ENCODE measurements at places on chromosomes 3 and 15.

DNA sequence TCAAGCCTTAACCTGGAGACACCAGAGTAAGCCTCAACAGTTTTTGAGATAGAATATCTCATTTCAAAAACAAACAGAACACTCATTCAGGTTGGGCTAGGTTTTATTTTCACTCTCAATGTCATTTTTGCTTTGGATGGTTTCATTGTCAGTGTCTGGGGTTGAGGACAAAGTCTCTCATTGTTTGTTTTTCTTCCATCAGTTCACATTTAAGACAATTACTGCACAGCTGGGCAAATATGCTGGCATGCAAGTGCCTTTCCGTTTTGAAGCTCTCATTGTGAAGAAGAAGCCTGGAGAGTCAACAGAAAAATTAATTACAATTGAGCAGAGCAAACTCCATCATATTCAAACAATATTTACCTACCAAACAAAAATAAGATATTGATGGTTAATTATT is 1050.0 kb downstream of the TBL1XR1 start:
- DNase-seq: peak; percentile 99

DNA sequence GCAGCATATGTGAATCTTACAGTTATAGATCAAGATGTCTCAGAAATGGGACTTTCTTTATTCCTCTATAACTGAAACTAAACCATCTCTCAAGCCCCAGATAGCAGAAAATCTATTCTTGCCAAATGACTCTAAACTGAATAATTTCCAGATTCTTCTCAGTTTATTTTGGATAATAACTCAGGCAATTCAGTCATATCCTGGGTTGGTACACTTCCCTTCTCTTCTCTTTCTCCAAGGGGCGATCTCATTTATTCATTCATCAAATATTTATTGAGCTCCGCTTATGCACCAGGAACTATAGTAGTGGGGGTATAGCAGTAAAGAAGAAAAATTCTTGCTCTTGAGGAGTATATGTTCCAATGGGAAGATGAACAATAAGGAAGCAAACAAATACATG is 13.5 kb upstream of the PCOLCE2 start:
- DNase-seq: no peak

GRCh38 chr3:69770976-69771634 is 31.8 kb downstream of the MITF start:
- no peak for DNase-seq

- DNase-seq: no peak
Observed at GRCh38 chr3:105730801-105731354, 137.9 kb downstream of the CBLB start.

- DNase-seq: no peak
Observed at GRCh38 chr15:38479266-38479665, 25.3 kb downstream of the FAM98B start.

- DNase-seq: no peak
Observed at GRCh38 chr3:28151207-28151550, 90.2 kb upstream of the CMC1 start.

DNA sequence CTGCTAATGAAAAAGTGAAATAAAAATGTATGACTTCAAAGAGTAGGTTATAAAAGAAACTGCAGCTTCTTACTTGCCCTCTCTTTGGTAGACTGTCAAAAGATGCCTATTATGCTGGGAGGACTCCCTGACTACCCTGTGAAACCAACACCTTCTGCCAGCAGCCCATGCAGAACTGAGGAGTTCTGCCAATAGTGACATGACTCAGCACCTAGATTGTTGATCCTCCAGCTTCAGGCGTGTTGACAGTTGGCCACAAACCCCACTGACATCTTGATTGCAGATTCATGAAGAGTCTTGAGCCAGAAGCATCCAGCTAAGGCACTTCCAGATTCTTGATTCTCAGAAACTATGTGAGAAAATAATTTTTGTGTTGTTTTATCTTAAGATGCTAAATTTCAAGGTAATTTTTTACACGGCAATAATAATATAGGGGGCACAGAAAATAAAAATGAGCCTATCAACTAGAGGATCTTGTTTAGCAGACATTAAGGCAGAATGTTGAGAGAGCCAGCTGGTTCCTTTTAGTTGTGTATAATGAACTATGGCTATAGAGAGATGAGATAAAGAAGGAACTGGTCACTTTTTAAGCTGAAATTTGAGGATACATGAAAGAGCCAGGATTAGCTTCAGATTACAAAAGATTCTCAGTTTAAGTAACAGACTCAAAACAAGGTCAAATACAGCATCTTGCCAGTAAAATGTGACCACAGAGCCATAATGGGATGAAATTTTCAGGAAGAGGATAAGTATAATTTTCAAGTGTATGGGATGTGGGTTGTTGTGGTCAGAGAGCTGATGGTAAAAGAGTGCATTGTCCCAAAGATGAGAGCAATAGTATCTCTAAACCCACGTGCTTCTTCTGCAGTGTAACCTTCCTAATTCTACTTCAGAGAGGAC is 588.7 kb upstream of the CBLB start:
- DNase-seq: no peak

- no peak for DNase-seq
Observed at GRCh38 chr15:32951736-32952464, 234.1 kb downstream of the GREM1 start.

- no peak for DNase-seq
Observed at GRCh38 chr15:44308415-44308814, 19.9 kb downstream of the GOLM2 start.

GRCh38 chr3:133038089-133038730 is at the start of gene TMEM108:
TSS of gene TMEM108 (plus strand) at chr3:133038391.
- DNase-seq: peak; percentile 99

GRCh38 chr15:40300771-40301170 is 7.0 kb downstream of the PLCB2 start:
- DNase-seq: no peak

GRCh38 chr3:183775781-183776180 is 49.6 kb downstream of the MAP6D1 start:
- no peak for DNase-seq

- peak; percentile 38 for DNase-seq
Observed at GRCh38 chr3:170809007-170809974, 60.7 kb downstream of the RPL22L1 start.

GRCh38 chr3:192888190-192888589 is 29.5 kb downstream of the MB21D2 start:
- no peak for DNase-seq

DNA sequence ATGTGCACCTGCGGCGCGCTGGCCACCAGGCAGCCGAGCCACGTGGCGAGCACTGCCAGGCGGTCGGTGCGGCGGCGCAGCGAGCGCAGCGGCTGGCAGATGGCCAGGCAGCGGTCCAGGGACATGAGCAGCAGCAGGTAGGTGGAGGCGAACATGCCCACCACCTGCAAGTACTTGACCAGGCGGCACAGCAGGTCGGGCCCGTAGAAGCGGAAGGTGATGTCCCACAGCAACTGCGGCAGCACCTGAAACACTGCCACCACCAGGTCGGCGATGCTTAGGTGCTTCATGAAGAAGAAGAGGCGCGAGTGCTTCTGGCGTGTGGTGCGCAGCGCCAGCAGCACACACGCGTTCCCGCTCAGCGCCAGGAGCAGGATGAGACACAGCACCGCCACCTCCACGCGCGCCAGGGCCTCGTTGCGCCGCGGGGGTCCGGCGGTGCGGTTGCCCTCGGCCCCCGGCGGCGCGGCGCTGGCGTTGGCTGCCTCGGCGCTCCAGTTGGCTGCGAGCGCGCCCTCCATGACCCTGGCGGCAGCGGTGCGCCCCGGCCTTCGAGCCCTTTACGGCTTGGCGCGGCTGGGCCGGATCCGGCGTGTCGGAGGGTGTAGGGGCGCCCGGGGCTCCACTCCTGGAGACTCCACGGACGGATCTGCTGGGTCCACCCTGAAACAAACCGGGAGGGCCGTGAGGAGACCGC is 1.6 kb downstream of the OXTR start:
- DNase-seq: peak; percentile 73

DNA sequence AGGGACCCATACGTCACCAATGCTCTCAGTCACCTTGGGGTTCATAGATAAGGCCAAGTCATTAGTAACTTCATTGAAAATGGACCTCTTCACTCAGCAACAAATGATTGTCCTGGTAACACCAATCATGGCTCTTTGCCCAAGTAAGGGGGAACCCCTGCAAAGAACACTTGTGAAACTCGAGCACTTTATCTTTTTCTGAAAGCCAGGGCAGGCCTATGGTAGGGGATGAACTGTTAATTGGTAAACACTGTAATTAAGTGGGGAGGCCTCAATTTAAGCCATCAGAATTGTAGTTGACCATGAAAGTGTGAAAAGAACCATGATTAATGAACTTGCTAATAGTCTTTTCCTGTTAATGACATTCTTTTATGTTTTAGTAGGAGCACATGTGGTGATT is 73.3 kb downstream of the ABHD5 start:
- no peak for DNase-seq

DNA sequence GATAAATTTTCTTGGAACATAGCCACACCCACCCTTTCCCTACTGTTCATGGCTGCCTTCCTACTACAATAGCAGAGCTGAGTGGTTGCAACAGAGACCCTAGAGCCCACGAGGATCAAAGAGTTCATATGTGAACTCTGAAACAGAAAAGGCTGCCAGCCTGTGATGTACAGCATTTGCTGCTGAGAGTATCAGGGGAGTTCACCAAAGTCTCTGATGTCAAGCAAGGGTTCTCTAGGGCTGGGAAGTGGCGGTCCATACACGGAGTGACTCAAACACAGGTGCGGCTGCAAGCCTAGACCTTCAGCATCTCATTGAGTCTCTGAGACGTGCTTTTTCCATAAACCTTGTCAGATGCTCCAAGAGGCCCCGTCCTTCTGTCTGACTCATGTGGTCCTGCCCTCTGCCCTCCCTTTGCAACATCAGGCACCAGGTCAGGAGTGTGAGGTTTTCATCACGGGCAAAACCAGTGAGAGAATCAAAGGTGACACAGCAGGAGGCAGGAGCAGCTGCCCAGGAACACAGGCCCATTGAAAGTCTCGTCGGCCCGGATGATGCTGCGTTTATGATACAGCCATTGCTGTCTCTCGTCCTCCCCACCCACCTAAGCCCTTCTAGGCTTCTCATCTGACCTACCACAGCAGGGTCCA is 42.9 kb downstream of the PCSK6 start:
- no peak for DNase-seq

DNA sequence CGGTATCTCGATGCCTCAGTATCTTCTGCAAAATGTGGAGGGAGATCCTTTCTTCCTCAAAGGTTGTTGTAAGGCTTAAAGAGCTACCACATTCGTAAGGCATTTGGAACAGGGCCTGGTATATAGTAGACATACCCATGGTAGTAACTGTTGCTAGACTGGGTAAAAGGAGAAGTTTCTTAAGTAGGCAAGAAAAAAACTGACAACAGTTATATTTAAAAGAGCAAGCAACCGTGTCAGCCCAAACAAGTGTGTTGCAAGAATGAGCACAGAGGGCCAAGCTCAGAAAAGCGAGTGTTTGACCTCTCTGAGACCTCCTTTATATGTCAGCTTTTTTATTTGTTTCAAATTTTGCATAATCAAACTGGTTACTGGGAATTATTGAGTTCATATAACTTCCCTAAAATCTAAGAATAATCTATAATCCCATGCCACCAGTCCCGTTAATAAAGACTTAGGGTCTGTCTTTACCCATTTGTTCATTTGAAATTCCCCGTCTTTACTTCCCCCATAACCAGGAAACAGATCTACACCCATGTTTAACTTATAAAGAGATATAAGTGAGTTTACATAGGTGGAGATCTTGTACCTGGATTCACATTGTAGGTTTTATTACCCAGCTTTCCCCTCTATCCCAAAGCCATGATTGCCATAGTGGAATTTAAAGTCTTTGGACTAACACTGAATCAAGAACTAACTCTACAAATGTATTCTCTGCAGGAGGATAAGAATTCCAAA is 7.3 kb downstream of the B3GNT5 start:
- no peak for DNase-seq

DNA sequence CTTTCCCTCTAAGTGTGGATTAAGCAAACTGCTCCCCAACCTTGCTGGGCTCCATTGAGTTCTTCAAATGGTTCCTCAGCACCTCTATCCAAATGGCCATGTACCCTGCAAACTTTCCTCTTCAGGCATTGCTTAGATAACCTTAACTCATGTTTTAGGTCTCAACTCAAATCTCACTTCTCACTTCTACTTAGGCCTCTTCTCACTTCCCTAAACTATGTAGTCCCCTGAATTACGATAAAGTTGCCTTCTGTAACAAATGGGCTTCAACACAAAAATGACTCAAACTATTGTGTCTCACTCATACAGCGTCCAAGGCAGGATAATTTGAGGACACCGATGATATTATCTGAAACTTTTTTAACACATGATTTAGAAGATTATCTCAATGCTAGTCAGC is 62.4 kb upstream of the STAC start:
- DNase-seq: no peak

GRCh38 chr3:21954709-21955108 is 203.7 kb upstream of the ZNF385D start:
- no peak for DNase-seq

GRCh38 chr15:37898362-37898761 is 36.1 kb upstream of the TMCO5A start:
- DNase-seq: no peak

- DNase-seq: no peak
Observed at GRCh38 chr3:138066383-138066782, 49.0 kb downstream of the DZIP1L start.

DNA sequence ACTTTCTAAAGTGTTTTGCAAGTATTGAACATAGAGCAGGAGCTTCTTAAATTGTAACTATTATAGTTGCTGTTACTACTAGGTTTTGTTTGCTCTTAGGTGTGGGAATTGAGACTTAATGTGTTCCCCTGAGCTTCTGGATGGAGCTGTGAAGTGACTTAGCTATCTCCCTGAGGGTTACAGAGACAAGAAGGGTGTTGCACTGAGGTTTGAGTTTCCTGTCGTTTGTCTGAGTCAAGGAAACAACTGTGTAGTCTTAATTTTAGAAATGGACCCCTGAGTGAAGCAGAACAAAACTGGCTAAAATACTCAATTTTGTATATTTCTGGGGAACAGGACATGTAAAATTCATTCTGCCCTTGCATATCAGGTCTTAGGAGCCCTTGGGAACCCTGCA is 20.4 kb downstream of the TTC21A start:
- no peak for DNase-seq

- no peak for DNase-seq
Observed at GRCh38 chr3:177250151-177250550, 52.9 kb upstream of the TBL1XR1 start.

- no peak for DNase-seq
Observed at GRCh38 chr3:157705258-157705657, 202.0 kb upstream of the VEPH1 start.

DNA sequence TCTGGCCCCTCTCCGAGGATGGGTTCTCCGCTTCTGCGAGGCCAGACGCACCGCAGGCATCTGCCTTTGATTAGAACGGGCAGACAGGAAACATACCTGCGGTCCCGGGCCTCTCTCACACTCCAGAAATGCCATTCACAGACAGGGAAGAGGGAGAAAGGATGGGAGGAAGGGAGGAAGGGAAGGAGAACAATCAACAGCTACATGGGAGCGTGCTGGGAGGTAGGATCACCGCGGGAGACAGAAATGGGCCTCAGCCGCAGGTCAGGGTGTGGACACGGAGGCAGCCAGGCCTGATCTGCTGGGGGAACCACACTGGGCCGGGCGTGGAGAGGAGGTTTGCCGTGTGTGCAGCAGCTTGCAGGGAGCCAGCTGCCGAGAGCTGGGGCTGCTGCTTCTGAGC is 90.7 kb upstream of the RGMA start:
- DNase-seq: no peak

- DNase-seq: peak; percentile 78
Observed at GRCh38 chr3:141261472-141262307, 30.1 kb downstream of the PXYLP1 start.

All from NCI-H1105 (cell line).